Aortic smooth muscle cell (primary cell): ENCODE measurements at places on chromosomes 2 and 18. TPM values are rescaled to one million over a fixed set of nuclear protein-coding genes. Genes with fewer than 3 reads are reported as not detected.

PTPRM gene
- 74.4 and 100 TPM in 2 replicates for total RNA-seq

AKAIN1 gene
- total RNA-seq: not detected in 2 replicates

SERPINB3 gene
- total RNA-seq: not detected in 2 replicates

MC2R gene
- not detected in 2 replicates for total RNA-seq

PNPT1 gene
- total RNA-seq: 18.1 and 19.6 TPM in 2 replicates

ARHGEF33 gene
- total RNA-seq: 0.37 and 0.40 TPM in 2 replicates
